ENCODE measurements at places on chromosomes 2 and 18.
A peak's percentile ranks its signal among the peaks of the same experiment; 100 is the strongest.

GRCh38 chr2:64937687-64938491 is 51.3 kb upstream of the SLC1A4 start:
- no peak for DNase-seq

- no peak for DNase-seq
These were observed 59.5 kb downstream of the E2F6 start for GRCh38 chr2:11406267-11406957.

- DNase-seq, result no peak
These were observed 359.9 kb upstream of the FANCL start for GRCh38 chr2:58601017-58601416.

GRCh38 chr2:158994920-158995676 is 26.7 kb downstream of the TANC1 start:
- no peak for DNase-seq

- no peak for DNase-seq
These were observed 335.2 kb downstream of the IRS1 start for GRCh38 chr2:226464380-226464779.

DNA sequence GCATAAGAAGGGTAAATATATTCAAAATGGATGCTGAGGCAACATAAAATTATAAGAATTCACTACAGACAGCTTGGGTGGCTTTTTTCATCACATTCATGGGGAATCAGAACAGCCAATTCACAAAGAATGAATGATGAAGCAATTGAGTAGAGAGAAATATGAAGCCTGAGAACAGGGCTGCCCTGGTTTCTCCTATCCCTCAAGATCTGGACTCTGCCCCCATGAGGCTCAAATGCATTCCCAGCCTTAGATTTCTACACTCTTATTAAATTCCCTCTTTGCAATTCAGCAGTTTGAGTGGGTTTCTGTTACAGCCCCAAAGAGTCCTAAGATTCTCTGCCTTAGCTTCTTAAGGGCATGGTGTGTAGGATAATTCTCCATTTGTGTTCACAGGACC is 172.5 kb downstream of the MAIP1 start:
- no peak for DNase-seq

GRCh38 chr2:27123302-27124150 is at the start of gene ABHD1:
TSS of gene ABHD1 (plus strand) at chr2:27123815. CDS start at chr2:27123949, 134 bp downstream.
- peak; percentile 16 for DNase-seq

DNA sequence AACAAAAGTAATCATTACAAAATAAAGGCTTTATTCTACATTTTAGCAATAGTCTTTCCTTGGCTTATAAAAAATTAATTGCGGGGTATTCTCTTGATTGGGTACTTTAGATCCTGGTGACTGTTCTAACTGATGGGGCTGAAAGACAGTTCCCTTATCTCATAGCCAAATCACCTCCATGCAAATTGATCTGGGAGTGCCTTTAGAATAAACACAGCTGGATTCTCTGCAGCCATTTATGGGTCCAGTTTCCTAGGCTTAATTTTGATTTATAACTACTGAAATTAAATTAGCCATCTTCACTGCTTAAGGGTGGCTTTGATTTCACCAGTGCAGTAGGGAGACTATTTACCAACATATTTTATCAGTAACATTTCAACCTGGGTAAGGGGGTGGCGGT is 337.1 kb downstream of the NRXN1 start:
- DNase-seq, result no peak

- no peak for DNase-seq
These were observed 146.8 kb upstream of the HS6ST1 start for GRCh38 chr2:128465246-128466170.

GRCh38 chr2:191676790-191677645 is 918 bp upstream of the NABP1 start:
- DNase-seq, result no peak

DNA sequence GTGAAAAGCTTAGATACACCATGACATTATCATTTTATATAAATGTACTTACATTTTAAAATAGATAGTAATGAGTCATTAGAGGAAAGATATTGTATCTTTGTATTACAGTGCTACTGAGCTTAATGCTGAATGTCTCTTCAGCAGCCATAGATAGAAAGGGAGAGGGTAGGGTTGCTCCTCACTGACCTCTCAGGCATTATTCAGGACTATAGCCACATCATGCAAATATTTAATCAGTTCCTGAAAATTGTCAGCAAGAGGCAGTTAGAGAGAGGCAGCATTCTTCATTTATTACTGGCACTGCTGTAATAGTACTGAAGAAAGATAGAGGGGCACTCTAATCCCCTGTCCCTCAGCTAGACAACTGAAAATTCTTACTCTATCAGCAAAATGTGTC is 242.0 kb upstream of the TANK start:
- DNase-seq, result no peak

GRCh38 chr2:52884761-52885352 is 882.7 kb upstream of the CHAC2 start:
- DNase-seq, result no peak

GRCh38 chr2:163592954-163593622 is 142.7 kb downstream of the FIGN start:
- no peak for DNase-seq

GRCh38 chr18:44508474-44508873 is 172.2 kb upstream of the SETBP1 start:
- DNase-seq, result no peak

GRCh38 chr2:240780023-240780700 is 39.9 kb downstream of the KIF1A start:
- DNase-seq, result no peak

GRCh38 chr2:216693414-216694080 is 1.8 kb downstream of the IGFBP5 start:
- DNase-seq, result no peak

- no peak for DNase-seq
These were observed 117.3 kb upstream of the MSTN start for GRCh38 chr2:190179754-190180312.

GRCh38 chr2:217382794-217383193 is 522.9 kb upstream of the TNP1 start:
- no peak for DNase-seq

- DNase-seq, result no peak
These were observed 100.3 kb downstream of the DAW1 start for GRCh38 chr2:227971619-227972230.

DNA sequence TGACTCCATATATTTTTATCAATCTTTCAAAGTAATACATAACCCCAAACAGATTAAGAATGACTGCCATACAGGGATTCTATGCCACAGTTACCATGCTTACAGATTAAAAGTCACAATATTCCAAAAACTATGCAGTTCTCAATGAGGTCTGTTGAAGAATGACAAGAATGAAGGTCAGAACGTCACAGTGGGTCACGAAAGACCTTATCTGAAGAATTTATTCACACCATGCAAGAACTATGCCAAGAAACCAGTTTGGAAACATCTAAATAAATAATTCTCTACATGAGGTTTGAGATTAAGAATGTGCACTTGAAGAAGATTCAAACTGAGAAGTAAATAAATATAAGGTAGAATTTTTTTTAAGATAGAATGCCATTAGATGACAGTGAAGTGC is 253.3 kb downstream of the EXOC6B start:
- no peak for DNase-seq

DNA sequence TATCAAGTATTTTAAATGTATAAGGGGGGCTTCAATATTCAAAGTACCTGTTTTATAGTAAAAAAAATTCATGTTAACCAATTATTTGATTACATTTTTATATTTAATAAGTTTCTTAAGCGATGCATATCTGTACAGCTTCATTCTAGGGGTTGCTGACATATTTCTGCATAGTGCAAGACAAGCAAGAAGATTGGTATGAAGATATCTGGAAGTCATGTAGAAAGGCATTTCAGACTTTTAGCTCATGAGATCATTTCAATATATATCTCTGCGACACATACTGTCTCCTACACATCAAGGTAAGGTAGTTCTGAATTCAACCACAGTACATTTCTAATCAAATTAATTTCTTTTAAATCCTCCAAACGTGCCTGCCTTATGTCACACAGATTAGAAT is 73.1 kb downstream of the MEMO1 start:
- no peak for DNase-seq

GRCh38 chr2:135586148-135586547 is 54.9 kb downstream of the R3HDM1 start:
- no peak for DNase-seq

DNA sequence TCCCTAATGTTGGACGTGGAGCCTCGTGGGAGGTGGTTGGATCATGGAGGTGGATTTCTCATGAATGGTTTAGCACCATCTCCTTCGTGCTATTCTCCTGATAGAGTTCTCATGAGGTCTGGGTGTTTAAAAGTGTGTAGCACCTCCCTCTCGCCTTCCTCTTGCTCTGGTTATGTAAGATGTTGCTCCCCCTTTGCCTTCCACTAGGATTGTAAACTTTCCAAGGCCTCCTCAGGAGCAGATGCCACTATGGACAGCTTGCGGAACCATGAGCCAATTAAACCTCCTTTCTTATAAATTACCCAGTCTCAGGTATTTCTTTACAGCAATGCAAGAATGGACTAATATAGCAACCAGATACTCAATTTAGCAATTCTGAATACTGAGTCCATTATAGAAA is 82.4 kb upstream of the PELI1 start:
- DNase-seq, result no peak

- no peak for DNase-seq
These were observed 214.5 kb downstream of the TMEM182 start for GRCh38 chr2:102975996-102976975.

DNA sequence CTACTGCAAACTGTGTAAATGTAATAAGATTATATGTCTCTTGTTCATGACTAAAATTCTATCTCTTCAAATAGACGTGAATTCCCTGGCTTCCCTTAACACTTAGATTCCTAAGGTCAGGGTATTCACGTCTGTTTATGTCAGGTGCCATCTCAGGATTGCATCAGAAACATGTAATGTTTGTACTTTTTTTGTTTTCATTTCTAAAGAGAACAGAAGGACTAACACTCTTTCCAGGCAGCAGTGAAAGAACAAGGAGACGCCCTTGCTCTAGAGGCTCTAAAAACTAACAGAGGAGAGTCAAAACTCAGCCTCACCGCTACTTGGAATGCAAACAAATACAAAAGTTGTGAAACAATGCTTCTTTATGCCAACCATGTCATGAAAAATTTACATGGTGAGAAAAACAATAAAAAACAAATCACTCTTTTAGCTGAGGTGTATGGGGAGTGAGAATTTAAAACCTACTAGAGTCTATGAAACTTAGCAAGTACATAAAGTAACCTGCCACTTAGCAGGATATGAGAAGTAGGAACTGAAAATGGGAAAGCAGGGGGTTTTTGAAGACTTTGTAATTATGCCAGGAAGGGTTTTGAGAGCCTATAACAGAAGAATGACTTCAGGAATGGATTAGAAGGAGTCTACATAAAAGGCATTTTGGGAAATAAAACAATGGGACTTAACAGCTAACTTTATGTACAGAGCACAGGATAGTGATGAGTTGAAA is 522.7 kb downstream of the THSD7B start:
- no peak for DNase-seq

DNA sequence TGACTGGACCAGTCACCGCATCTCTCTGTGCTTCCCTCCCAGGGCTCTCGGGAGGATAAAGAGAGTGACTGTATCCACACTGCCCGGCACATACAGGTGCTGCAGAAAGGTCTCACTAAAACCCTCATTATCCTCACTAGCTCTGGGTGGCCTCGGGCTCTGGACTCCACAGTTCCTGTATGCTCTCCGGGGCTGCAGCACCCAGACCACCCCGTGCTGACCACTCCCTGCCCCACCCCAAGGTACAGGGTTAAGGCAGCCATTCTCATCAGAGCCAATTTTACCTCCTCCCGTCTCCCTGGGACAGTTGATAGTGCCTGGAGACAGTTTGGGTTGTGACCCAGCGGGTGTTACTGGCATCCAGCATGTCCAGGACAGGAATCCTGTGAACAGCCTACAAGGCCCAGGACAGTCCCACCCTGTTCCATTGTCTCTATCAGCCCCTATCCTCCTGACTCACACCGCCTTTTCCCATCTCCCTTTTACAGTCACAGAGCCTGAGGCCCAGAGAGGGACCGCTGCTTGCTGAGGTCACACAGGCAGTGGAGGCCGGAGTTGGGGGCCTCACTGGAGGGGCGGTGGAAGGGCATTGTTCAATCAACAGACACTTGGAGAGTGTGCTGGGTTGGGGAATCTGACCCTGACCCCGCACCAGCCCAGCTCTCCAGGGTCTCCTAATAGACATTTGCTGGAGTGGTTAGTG is 1.7 kb downstream of the ZAP70 start:
- DNase-seq, result no peak

- no peak for DNase-seq
These were observed 57.6 kb downstream of the DPYSL5 start for GRCh38 chr2:26905341-26906198.

DNA sequence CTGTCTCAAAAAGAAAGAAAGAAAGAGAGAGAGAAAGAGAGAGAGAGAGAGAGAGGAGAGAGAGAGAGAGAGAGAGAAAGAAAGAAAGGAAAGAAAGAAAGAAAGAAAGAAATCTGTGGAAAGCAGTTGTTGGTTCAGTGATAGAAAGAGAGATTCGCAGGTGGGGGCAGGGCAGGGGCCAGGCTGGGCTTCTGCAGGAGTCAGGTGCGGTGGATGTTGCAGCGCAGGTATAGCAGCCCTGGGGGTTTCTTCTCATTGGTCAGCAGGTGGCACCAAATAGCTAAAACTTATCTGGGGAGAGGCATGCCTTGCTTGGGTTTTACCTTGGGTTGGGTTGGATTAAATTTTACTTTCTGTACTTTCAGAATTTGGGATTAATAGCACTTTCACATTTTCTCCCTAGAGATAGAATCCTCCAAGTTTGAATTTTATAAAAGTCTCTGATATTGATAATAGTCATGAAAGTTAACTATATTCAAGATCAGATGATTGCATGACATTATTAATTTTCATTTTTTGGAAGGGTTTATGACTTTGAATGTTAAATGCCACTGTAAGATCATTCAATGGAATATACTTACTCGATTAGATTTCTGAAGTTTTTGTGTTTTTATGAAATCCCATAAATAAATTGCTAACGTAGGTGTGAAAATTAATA is 66.6 kb downstream of the SPTBN1 start:
- peak; percentile 61 for DNase-seq

DNA sequence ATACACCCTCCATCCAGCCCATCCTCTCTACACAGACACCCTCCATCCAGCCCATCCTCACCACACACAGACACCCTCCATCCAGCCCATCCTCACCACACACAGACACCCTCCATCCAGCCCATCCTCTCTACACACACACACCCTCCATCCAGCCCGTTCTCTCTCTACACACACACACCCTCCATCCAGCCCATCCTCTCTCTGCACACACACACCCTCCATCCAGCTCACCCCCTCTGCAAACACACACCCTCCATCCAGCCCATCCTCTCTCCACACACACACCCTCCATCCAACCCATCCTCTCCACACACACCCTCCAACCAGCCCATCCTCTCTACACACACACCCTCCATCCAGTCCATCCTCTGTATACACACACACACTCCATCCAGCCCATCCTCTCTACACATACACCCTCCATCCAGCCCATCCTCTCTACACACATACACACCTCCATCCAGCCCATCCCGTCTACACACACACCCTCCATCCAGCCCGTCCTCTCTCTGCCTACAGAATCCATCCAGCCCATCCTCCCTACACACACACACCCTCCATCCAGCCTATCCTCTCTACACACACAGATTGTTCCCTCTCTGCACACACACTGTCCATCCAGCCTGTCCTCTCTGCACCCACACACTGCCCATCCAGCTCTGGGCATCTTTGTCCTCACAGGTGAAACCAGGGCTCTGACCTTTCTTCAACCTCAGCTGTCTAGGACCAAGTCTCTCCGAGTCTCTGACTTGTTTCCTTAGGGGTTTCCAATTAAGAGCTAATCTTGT is 81.2 kb downstream of the EIPR1 start:
- DNase-seq, result no peak

GRCh38 chr18:39149211-39149806 is 1583.7 kb upstream of the CELF4 start:
- no peak for DNase-seq

All from activated CD4-positive, alpha-beta T cell treated with anti-CD3 and anti-CD28 coated beads, Interleukin-2, amount 50 U/mL, for 24 hours (primary cell).